ENCODE measurements at places on chromosomes 1 and 21. TPM values are rescaled to one million over a fixed set of nuclear protein-coding genes. Genes with fewer than 3 reads are reported as not detected.

Gene ZBTB17
- total RNA-seq = 26.6 TPM

- no peak for DNase-seq
These were observed 116.0 kb downstream of the RASAL2 start for GRCh38 chr1:178209935-178210334.

GRCh38 chr1:200351425-200351824, 58.4 kb downstream of the ZNF281 start:
- no peak for DNase-seq

GRCh38 chr1:234912548-234913277, 215.9 kb downstream of the TOMM20 start:
- DNase-seq = peak; percentile 32

DNA sequence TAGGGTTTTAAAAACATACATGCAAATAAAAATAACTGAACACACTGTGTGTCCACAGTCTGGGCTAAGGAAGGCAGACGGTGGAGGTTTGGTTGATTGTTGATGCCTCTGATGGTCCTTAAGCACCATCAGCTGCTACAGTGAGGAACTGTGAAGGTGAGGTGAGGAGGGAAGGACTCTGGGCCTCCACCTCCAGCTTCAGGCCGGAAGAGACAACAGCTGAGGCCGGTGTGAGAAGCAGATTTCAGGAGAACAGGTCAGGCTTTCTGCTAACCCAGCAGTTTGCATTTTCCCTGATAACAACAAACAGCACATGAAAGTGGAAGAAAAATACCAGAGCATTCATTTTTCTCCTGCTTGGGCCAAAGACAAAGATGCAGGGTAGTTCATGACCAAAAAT, 189.9 kb upstream of the AJAP1 start:
- no peak for DNase-seq

GRCh38 chr21:34692458-34693020, 23.7 kb downstream of the CLIC6 start:
- DNase-seq = no peak

Gene KCNQ4
- 3.0 TPM for total RNA-seq

Gene PGBD5
- 17.0 TPM for total RNA-seq

Gene KRTCAP2
- 101 TPM for total RNA-seq

GRCh38 chr1:91273875-91274274, 130.8 kb downstream of the HFM1 start:
- no peak for DNase-seq

GRCh38 chr1:48526008-48526710, 54.2 kb upstream of the SPATA6 start:
- no peak for DNase-seq

DNA sequence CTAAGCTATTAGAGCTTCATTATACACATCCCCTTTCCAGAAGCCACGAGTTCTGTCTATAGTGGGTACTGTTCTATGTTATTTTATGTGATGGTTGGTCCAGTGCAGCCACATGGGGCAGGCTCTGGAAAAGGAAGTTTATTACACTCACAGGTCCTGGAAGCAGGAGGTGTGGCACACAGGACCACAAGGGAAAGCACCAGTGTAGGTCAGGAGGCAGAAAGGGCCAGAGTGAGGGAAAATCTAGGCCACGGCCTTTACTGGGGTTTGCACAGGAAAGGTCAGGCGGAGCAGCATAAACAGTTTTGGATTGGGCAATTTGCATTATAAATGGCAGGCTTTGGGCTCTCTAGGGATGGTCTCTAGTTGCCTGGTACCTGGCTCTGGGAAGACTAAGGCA, 21.8 kb upstream of the CNIH3 start:
- no peak for DNase-seq

- DNase-seq = no peak
These were observed 30.3 kb upstream of the RLF start for GRCh38 chr1:40130892-40131291.

Gene SMIM11
- total RNA-seq = 8.9 TPM

Gene EFCAB14
- total RNA-seq = 49.0 TPM

GRCh38 chr1:201598396-201598795, 59.5 kb downstream of the NAV1 start:
- no peak for DNase-seq

DNA sequence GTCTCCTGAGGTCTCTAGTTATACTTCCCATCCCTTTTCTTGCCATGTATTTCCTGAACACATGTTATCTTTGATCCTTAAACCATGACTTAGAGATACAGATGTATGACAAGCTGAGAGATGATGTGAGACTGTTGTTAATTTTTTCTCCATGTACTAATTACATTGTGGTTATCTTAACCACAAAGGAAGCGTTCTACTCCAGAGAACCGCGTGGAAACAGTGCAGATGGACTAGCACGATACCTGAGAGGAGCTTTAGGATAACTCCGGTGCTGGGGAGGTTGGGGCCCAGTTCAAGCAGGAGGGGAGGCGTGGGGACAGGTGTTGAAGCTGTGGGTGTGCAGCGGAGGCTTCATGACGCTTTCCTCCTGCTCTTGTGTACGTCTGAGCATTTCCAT, 17.5 kb downstream of the PDE9A start:
- DNase-seq = no peak

- DNase-seq = peak; percentile 78
These were observed at the start of gene SYT2 for GRCh38 chr1:202710070-202711045. Gene SYT2, minus strand, starts transcription at chr1:202710454. Its CDS starts 104,682 bp downstream, at chr1:202605772.

GRCh38 chr1:43331688-43332087, 5.9 kb upstream of the MPL start:
- DNase-seq = no peak

Gene SH2D1B
- not detected for total RNA-seq

GRCh38 chr1:82813386-82813785, 1012.7 kb downstream of the ADGRL2 start:
- DNase-seq = no peak

- no peak for DNase-seq
These were observed 49.4 kb downstream of the PRSS38 start for GRCh38 chr1:227864882-227865281.

Gene NCF2
- not detected for total RNA-seq

Gene C1orf185
- total RNA-seq = not detected

DNA sequence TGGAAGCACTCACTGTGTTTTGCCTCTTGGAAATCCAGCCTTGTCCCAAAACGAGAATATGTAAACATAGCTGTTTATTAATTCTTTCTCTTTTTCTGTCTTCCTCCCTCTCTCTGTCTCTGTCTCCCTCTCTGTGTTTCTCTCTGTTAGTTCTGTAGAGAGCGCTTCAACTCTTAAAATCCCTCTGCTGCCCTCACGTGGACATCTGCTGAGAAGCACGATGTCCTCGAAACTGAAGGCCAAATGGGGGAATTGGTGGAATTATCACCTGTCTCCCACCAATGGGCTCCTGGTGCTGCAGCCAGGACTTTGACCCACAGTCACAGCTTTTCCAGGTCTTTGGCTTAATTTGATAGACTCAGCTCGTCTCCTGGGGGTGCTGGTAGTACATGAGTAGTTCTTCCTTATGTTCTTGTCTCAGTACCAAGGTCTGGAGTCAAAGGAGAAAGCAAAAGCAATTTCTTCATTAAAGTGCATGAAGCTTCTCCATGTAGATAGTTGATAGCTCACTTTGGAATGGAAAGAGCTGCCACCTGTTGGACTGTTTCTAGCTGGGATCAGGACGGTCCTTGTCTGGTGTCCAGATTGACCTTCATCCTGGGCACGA, 5.5 kb upstream of the GBP6 start:
- peak; percentile 92 for DNase-seq

DNA sequence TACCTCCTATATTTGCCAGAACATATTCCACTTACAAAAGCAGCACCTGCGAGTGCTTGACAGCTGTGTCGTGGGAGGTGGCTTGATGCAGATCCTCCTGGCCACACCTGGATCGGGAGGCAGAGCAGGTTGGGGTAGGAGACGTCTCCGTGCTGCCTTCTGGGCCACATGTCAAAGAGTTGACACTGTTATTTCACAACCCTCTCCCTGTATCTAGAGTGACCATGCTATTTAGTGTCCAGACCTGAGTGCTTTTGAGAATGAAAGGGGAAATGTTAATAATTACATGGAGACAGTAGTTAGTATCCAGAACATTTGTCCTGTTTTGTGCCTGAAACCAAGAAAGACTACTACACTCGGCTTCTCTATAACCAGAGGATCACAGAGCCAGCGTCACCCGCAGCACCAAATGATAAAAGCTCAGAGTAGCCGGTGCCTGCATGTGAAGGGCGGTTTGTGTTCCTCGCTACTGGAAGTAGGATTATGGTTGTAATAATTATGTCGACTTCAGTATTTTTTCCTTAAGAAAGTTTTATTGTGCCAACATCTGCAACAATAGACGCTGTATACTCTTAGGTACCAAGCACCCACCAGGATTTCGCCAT, 77.1 kb downstream of the GALNT2 start:
- no peak for DNase-seq

Gene CLCC1
- total RNA-seq = 16.6 TPM

DNA sequence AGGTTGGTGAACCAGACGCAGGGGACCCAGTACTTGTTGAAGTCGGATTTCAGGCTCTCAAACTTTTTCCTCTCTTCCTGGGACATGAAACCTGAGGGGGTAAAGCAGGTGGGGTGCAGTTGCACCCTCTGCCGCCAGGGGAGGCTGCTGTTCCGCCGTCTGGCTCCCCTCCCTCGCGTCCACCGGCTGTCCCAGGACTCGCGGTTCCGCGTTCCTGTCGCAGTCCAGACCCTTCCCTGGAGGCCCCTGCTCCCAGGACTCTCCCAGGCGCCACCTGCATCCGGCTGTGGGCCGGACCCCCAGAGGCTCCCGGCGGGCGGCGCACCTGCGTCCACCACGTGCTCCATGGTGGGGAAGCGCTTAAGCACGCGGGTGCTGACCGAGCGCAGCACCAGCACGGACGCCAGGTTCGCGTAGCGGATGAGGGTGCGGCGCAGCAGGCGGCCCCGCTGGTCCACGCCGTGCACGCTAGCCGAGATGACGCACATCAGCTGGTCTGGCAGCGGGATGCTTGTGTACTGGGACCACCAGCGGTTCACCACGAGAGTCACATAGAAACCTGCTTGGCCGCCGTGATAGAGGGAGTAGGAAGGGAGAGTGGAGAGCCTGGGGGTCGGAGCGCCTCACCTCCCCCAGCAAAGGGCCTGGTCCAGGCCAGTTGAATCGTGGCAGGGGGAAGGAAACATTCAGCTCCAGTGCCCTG, 1.7 kb downstream of the BEST4 start:
- DNase-seq = peak; percentile 89

DNA sequence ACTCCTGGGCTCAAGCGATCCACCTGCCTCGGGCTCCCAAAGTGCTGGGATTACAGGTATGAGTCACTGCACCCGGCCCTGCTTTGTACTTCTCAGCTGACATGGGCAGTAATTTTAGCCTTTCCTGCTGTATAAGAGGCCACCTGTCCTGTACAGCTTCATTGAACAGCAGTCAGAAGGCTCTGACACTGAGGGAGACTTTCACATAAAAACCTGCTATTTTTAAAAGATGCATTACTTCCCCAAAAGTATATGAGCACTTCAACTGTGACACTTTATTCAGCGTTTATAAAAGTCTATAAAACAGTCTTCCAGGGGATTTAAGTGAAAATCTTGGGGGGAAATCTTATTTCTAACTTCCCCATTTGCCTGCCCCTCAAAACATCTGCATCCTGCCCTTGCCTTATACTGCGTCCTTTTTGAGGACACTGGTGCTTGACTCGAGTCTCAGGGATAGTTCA, 17.6 kb downstream of the RNU5D-1 start:
- DNase-seq = no peak

DNA sequence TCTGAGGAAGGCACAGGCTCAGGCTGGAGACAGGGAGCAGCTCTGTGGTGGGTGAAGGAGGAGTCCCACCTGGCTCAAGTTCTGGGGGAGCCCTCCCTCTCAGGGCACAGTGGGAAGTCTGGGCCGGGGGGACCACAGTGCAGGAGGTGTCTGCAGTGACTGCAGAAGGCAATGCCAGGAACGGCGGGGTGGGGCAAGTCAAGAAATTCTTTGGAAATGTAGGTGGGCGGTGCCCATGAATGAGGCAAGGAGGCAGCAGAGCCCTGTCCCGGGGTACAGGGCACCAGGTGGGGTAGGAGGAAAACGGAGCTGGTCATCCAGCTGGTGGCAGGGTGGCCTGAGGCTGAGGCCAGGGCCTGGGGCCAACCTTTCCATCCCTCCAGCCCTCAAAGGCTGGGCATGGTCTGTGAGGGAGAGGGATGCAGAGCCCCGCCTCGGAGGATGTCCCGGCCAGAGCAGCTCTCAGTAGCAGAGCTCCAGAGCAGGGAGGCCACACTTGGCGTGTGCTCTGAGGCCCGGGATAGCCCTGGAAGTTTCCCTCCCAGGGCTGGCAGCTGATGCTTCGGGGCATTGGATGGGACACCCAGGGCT, 4.7 kb downstream of the TFF3 start:
- no peak for DNase-seq

- DNase-seq = no peak
These were observed 238.2 kb downstream of the NFIA start for GRCh38 chr1:61320575-61320974.

DNA sequence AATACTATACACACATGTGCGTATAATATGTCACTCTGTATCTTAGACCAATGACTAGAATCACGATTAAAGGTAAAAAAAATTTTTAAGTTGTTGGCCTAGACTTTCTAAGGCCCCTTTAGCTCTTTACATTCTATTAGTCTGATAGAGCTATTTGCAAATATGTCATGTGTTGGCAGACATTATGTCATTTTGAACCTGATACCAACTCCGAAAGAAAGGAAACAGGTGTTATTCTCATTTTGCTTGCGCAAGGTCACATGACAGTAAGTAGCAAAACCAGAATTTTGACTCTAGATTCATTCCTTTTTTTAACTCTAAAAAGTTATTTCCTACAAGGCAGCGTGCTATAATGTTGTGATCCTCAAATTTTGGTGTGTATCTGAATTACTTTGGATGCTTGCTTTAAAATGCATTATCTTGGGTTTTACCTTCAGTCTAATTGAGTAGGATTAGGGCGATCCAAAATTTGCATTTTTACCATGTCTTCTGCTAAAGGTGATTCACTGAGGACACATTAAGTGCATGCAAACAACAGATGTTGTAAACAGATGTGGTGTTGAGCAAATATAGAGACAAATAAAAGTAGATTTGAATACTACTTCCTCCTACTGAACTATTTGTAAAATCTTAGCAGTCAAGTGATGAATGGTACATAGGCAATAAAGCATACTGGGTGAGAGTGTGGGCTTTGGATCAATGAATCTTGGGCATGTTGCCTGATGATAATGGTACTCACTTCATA, 63.5 kb upstream of the KIAA1614 start:
- no peak for DNase-seq

DNA sequence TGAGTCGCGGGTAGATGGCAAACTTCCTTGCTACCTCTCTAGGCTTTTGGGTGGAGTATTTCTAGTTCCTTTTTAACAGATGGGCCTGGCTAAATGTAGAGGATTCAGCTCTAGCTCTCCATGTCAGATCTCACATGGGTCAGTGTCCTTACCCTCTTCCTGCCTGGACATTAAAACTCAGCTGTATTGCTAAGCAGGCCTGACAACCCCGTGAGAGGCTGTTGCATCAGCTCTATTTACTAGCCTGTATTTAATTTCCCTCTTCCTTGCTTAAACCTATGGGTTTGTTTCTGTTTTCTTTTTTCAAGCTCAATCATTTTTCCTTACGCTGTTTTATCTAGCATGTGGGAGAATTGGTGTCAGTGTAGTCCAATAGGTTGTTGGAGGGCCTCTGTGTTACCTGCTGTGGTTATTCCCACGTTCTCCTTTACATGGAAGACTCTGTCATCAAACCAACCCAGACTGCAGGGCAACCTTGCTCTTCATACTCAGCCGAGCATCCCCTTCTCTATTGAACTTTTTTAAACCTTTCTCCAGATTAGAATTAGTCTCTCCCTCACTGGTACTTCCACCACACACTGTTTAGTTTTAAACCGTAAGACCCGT, 79.5 kb upstream of the BACH1 start:
- no peak for DNase-seq

GRCh38 chr1:24003331-24003972, 23.3 kb upstream of the SRSF10 start:
- DNase-seq = peak; percentile 59
